ENCODE measurements at places on chromosomes 6 and 20.

GRCh38 chr6:6856538-6857523, 250.9 kb upstream of the RREB1 start:
- no peaks in the 10 kb centered on the region for H3K36me3 ChIP-seq
- H3K27ac ChIP-seq = peak overlapping the region; percentile 35
- DNase-seq = peak; percentile 100
- no peaks in the 10 kb centered on the region for H3K27me3 ChIP-seq

DNA sequence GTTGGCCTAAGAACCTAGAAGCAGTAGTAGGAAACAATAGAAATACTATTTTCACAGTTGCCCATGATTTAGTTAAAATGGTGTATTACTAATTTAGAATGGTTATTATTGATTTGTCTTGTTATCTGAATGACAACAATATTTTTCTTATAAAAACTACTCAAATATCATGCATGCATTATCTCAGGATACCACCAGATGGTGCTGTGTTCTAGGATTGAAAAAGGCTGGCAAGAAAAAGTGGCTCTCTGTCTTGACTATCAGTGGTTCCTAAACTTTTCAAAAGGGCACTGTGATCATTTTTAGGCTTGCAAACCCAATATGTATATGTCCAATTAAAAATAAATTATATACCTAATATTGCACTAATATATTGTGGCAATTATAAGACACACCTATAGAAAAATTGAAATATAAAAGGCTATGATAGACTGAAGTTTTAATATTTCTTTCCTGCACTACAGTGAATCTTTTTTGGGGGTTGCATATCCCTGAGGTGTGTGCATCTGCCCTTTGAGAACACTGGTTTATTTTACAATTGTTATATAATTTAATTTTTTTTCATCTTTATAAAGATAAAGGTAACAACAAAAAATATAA, 131.7 kb upstream of the MLIP start:
- H3K4me1 ChIP-seq = no peaks in the 10 kb centered on the region
- no peak overlapping the region for H3K27ac ChIP-seq
- H3K36me3 ChIP-seq = no peaks in the 10 kb centered on the region
- H3K27me3 ChIP-seq = no peaks in the 10 kb centered on the region
- no peak for DNase-seq

DNA sequence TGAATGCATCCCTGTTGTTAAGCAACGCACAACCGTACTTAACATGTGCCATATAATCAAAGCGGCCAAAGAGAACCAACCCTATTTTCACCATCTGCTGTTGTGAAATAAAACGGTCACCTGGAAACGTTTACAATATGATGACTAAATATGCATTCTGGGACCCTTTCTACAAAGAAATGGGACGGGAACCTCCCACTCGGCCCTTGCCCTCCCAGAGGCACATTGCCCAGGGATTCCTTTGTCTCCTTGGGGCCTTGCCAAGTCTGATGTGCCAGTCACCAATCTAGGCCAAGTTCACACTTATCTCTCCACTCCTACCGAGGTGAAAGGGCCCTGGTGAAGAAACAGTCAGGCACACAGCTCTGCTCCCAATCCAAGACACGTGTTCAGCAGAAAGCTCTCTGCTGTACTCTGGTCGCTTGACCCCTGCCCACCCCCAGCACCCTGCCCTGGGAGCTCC, 427.4 kb upstream of the JARID2 start:
- H3K4me1 ChIP-seq = no peaks in the 10 kb centered on the region
- H3K36me3 ChIP-seq = no peaks in the 10 kb centered on the region
- no peak for DNase-seq
- no peak overlapping the region for H3K4me3 ChIP-seq

GRCh38 chr6:4299476-4299875, 164.1 kb upstream of the ECI2 start:
- no peak overlapping the region for H3K27ac ChIP-seq
- no peaks in the 10 kb centered on the region for H3K27me3 ChIP-seq
- H3K4me1 ChIP-seq = peaks cover 6% of the 10 kb centered on the region

DNA sequence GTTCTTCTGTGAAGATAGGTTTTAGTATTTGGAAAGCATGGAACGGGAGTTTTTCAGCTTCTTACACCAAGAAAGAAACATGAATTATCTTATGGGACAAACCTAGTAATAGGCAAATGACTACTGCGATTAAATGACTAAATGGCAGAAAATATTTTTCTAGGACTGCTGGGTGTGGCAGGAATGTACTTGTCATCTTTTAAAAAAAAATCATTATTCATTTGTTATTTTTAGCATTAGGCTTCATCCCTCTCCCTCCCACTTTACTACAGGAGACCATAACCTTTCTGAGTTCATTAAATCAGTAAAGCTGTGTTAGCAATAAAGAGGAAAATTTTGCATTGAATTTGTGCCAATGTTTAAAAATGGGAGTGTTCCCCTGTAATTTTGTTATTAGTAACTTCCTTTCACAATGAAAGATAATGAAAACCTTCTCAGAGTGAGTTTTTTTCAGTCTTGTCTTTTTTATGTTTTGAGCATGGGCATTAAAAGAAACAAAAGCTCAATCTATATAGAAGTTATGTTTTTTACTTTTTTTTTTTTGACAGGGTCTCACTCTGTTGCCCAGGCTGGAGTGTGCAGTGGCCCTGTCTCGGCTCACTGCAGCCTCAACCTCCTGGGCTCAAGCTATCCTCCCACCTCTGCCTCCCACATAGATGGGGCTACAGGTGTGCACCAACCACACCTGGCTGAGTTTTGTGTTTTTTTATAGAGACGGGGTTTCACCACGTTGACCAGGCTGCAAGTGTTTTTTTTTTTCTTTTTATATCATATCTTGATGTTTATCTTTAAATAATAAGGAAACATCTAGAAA, 105.6 kb upstream of the CLDN20 start:
- H3K27ac ChIP-seq = no peak overlapping the region
- peaks cover 5% of the 10 kb centered on the region for H3K4me1 ChIP-seq
- H3K27me3 ChIP-seq = no peaks in the 10 kb centered on the region
- no peaks in the 10 kb centered on the region for H3K36me3 ChIP-seq

- no peak for DNase-seq
- no peaks in the 10 kb centered on the region for H3K36me3 ChIP-seq
- no peaks in the 10 kb centered on the region for H3K4me1 ChIP-seq
- no peak overlapping the region for H3K27ac ChIP-seq
Observed at GRCh38 chr20:40305303-40305702, 383.7 kb downstream of the MAFB start.

DNA sequence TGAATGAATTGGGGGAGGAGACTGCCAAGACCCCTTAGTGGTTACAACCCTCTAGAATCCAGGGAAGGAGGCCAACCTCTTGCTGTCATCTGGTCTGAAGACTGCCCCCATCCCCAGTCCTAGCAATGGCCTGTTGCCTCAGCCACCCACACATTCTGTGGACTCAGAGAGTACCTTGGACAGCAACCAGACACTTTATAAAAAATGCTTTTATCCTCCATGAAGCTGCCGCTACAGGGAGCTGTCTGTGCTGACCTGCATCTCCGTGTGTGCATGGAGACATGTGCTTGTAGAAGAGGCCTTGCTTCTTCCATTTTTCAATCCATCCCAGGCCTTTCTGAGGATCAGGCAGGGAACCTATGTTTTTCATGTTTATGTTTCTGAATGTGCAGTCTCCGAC, 15.2 kb downstream of the CDH22 start:
- H3K36me3 ChIP-seq = no peaks in the 10 kb centered on the region
- H3K27me3 ChIP-seq = peaks cover 4% of the 10 kb centered on the region
- peak; percentile 52 for DNase-seq
- H3K27ac ChIP-seq = no peak overlapping the region
- H3K4me1 ChIP-seq = no peaks in the 10 kb centered on the region
- no peak overlapping the region for H3K4me3 ChIP-seq

DNA sequence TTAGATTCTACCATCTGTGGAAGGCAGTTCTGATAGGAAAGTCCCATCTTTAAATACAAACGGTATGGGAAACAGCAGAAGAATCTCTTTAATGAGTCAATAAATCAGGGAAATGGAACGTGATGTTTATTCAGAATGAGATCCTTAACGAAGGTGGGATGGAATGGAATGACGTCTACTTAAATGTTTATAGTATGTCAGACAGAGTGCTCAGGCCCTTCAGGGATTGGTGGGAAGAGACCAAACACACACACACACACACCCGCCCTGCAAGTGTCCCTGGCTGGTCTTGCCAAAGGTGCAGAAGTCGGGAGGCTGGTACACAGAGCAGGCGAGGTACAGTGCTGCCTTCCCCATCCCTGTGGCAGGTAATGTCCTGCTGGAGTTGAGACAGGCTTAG, 164.0 kb downstream of the FARS2 start:
- DNase-seq = no peak
- no peaks in the 10 kb centered on the region for H3K4me1 ChIP-seq
- no peaks in the 10 kb centered on the region for H3K27me3 ChIP-seq
- H3K4me3 ChIP-seq = no peak overlapping the region
- no peak overlapping the region for H3K27ac ChIP-seq

DNA sequence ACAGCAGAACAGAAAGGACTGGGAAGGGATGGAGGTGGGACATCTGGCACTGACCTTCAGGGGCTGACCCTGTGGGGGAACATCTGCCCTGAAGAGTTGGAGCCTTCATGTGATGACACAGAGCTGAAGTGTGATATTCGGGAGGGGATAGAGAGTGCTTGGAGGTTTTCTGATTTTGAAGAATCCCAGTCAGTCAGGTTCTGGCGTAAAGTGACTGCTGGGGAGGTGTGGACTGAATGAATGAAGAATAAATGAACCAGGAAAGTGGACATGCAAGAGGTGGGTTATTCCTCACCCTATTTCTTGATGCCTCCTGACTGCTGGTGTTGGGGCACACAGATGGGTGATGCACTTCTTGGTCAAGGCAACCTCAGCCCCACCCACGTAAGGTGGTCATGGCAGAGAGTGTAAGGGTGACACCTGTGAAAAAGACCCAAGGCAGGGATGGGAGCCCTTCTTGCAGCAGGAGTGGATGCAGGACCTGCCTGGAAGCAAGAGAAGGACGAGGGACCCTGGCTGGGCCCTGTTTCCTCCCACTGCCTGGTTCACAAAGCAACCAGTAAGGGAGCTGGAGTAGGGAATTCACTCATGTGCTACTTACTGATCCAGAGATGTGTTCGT, 13.1 kb downstream of the MICA start:
- no peak overlapping the region for H3K27ac ChIP-seq
- peaks cover 39% of the 10 kb centered on the region for H3K36me3 ChIP-seq
- no peak overlapping the region for H3K4me3 ChIP-seq
- H3K27me3 ChIP-seq = no peaks in the 10 kb centered on the region
- H3K4me1 ChIP-seq = no peaks in the 10 kb centered on the region

GRCh38 chr6:5998236-5998635, 8.5 kb downstream of the NRN1 start:
- H3K4me3 ChIP-seq = no peak overlapping the region
- DNase-seq = no peak
- H3K36me3 ChIP-seq = no peaks in the 10 kb centered on the region
- peaks cover 14% of the 10 kb centered on the region for H3K4me1 ChIP-seq
- H3K27me3 ChIP-seq = peaks cover 91% of the 10 kb centered on the region

- H3K27ac ChIP-seq = no peak overlapping the region
- DNase-seq = no peak
- H3K36me3 ChIP-seq = no peaks in the 10 kb centered on the region
- no peaks in the 10 kb centered on the region for H3K27me3 ChIP-seq
- H3K4me1 ChIP-seq = peaks cover 7% of the 10 kb centered on the region
Observed at GRCh38 chr6:137964876-137965275, 97.8 kb downstream of the TNFAIP3 start.

- no peak overlapping the region for H3K4me3 ChIP-seq
- H3K27me3 ChIP-seq = no peaks in the 10 kb centered on the region
- DNase-seq = peak; percentile 96
- H3K27ac ChIP-seq = peak overlapping the region; percentile 87
- no peaks in the 10 kb centered on the region for H3K36me3 ChIP-seq
Observed at GRCh38 chr6:10441004-10441654, 26.3 kb upstream of the TFAP2A start.

DNA sequence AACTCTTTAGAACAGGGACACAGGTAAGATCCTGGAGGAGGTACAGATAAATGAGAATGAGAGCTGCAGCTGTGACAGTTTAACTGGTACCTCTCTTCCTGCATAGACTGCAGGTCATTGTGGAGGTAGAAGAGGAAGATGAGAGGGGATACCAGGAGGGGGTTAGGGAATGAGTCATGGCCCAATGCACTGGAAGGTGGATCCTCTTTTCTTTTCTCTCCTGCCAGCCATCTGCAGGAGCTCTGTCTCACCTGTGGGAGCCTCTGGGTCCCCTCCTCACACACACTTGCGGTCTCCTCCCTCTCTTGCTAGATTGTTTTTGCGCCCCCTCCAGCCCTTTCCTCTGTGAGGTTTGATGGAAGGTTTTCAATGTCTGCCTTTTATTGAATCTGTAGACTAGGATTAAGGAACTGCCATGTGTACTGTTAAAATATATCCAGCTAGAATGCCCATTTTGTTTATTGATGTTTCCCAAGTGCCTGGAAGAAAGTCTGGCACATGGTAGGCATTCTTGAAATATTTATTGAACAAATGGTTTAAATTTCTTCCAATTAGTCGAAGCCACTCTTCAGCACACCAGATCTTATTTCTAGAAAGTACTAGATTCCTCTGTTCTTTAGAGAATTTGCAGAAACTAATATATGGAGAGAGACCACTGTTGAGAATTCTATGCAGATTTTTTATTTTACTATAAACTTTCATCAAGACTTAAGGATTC, 13.0 kb downstream of the C6orf163 start:
- no peaks in the 10 kb centered on the region for H3K4me1 ChIP-seq
- no peaks in the 10 kb centered on the region for H3K36me3 ChIP-seq
- H3K4me3 ChIP-seq = no peak overlapping the region
- H3K27ac ChIP-seq = no peak overlapping the region
- H3K27me3 ChIP-seq = no peaks in the 10 kb centered on the region

DNA sequence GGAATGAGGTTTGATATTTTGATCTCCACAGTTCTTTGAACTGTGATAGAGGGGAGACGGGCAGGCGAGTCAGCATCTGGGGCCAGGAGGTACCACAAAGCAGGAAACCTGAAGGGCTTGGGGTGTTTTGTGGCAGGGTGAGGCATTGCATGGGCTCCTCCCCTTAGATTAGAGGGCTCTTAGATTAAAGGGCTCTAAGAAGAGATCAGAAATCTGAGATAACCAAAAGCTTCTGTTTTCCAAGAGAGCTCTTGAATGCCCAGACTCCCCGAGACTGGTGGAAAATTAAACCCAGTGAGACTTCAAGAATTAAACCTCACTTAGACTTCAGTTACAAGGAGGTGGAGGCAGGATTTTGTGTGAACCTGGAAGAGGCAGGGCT, 2.4 kb upstream of the GPX5 start:
- no peaks in the 10 kb centered on the region for H3K27me3 ChIP-seq
- H3K27ac ChIP-seq = no peak overlapping the region
- no peak overlapping the region for H3K4me3 ChIP-seq
